Skin of body (tissue), 3 donors: ENCODE measurements at places on chromosomes 2 and 18.

- DNase-seq: peak; percentile 34
Observed at GRCh38 chr18:48007955-48008701, 77.7 kb upstream of the SMAD2 start.

DNA sequence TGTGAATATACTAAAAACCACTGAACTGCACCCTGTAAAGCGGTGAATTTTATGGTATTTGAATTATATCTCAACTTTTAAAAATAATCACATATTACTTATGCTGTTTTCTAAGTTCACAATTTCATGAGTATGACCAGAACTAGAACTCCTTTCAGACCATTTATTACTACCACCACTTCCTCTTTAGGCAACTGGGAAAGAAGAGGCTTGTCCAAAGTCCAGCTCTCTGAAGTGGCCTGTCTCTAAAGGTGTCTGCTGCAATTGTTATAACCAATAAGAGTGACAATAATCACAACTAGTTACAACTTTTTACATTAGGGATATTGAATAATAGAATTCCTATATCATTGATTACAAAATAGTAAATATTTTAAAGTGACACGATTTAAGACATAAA, 267.9 kb upstream of the PIK3C3 start:
- no peak for DNase-seq

DNA sequence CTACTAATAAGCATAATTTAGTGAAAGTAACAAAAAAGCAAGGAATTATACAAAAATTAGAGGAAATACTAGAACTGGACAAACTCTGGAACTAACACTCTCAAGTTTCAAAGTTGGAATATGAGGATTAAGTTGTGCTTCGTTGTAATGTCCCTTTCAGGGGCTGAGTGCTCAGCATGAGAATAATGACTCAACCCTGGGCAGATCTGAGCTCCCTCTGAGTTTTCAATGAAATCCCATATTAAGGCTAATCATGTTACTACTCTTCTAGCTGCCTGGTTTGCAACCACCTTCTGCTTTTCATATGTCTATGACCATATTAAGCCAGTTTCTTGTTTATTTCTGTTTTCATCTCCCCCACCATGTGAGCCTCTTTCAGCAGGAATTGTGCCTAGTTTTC, 274.9 kb upstream of the LRRTM4 start:
- no peak for DNase-seq

GRCh38 chr2:45006041-45006941, 3.0 kb downstream of the SIX2 start:
- DNase-seq: no peak

GRCh38 chr2:11534071-11534745, 363 bp downstream of the GREB1 start:
- no peak for DNase-seq

- peak; percentile 58 for DNase-seq
Observed at GRCh38 chr2:17879137-17879912, 858 bp downstream of the KCNS3 start.

GRCh38 chr18:59068276-59069071, 71.2 kb upstream of the SEC11C start:
- DNase-seq: no peak

- no peak for DNase-seq
Observed at GRCh38 chr2:173412628-173413027, 58.0 kb downstream of the CDCA7 start.

GRCh38 chr2:212797484-212798205, 259.0 kb upstream of the ERBB4 start:
- no peak for DNase-seq

- DNase-seq: no peak
Observed at GRCh38 chr2:225999692-226000091, 600.2 kb downstream of the NYAP2 start.

DNA sequence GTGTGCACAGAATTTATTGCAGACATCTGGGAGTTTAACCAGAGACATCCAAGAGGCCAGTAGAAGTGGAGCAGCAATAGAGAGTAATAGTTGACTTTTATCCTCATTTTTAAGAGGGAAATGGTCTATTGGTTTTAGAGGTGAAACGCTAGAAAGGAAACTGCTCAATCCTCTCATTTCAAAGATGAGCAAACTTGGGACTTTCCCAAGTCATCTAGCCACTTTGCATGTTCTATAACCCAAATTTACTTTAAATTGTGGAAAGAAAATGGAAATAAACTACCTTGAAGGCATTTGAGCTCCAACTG, 601.7 kb downstream of the ARHGAP15 start:
- DNase-seq: no peak

DNA sequence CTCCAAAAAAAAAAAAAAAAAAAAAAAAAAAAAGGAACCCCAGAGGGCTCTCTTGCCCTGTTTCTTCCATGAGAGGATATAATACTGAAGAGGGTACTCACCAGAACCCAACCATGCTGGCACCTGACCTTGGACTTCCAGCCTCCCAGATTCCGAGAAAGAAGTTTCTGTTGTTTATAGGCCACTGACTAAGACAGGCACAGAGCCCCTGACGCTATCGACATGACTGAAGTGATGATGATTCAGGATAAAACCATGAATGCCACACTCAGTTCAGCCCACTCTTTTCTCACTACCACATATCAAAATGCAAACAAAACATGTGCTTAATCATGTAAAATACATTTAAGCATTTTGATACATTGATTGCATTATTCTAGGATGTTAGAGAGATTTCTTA, 66.1 kb upstream of the CDCA7 start:
- DNase-seq: no peak

DNA sequence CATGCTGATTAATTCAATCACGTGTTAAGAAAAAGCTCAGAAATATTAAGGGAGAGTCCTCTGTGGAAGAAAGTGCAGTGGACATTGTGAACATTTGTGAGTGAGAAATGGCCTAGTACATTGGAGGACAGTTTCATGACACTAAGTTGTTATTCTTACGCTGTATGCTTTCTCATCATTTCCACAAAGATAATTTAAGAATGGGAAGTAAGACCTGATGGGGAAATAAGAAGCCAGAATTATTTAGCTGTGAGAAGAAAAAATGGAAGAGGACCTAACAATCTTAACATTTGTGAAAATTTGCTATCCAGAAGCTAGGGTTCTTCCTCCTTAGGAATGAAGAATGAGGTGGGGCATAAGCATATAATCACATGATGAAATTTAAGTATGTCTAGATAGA, 15.2 kb upstream of the RAPH1 start:
- DNase-seq: no peak

- no peak for DNase-seq
Observed at GRCh38 chr2:134438371-134438770, 184.5 kb downstream of the MGAT5 start.

- no peak for DNase-seq
Observed at GRCh38 chr2:191748059-191748461, 70.1 kb downstream of the NABP1 start.

- DNase-seq: no peak
Observed at GRCh38 chr2:67865917-67866316, 196.9 kb downstream of the C1D start.

GRCh38 chr2:65331336-65332025, 100.9 kb downstream of the SPRED2 start:
- DNase-seq: no peak

DNA sequence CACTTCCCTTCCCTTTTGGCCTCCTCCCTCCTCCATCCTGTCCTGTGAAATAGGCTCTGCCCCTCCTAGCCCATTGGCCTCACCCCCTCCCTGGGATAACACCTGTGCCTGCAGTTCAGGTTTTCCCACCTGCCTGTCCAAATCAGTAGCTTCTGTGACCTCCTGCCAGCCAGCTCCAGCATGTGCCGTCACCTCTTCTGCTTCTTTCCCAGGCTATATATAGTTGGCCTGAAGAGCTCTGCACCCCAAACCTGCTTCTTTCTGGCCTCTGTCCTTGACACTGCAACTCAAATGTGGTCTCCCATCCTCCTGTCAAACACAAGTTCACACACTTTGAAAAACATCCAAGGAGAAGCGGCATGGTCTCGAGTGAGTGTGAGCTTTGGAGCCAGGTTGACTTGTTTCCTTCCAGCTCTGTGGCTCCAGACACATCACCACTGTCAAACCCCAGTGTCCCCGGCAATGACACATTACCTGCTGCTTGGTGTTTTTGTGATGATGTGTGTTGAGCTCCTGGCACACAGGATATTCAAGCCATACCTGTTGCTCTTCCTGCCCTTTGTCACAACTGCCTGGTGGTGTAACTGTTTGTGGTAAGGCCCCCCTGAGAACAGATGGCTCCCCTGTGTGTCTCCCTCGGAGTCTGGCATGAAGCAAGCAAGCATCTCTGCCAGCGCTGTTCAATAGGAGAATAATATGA, 143.6 kb upstream of the DAPL1 start:
- no peak for DNase-seq

DNA sequence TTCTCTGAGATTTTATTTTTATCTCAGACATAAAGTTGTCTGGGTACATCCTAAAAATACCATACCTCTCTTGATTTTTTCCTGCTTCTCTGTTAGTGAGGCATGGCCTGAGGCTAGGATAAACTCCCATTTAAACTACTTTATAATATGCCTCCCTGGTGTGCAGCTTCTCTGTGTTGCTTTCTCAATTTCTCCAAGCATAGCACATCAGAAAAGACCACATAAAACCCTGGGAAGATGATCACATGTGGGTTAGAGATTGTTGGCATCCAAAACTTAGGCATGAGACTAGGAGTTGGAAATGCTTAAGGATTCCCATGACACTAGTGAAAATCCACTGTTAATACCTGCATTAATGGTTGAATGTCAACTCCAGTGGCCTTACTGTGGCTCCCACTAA, 254.6 kb downstream of the RND3 start:
- DNase-seq: no peak

DNA sequence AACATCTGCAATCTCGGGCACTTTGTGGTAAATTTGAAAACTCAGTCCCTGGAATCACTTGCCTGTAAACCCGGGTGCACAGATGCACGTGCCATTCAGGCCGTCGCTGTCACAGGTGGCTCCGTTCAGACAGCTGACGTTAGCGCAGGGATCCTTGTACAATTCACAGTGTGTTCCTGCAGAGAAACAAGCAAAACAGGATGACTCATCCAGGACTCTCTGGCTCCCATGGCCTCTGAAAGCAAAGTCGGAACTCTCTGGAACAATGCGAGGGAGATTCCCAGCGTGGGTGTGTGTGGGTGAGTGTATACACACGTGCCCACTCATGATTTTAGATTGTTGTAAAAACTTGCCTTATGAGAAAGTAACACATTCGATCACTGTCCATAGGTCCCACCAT, 136.1 kb upstream of the PID1 start:
- no peak for DNase-seq
